Ovary (tissue), 10 donors: ENCODE measurements at places on chromosomes 1 and 21. TPM values are rescaled to one million over a fixed set of nuclear protein-coding genes. Genes with fewer than 3 reads are reported as not detected.

Gene SMIM1
- not detected for polyA plus RNA-seq

DNA sequence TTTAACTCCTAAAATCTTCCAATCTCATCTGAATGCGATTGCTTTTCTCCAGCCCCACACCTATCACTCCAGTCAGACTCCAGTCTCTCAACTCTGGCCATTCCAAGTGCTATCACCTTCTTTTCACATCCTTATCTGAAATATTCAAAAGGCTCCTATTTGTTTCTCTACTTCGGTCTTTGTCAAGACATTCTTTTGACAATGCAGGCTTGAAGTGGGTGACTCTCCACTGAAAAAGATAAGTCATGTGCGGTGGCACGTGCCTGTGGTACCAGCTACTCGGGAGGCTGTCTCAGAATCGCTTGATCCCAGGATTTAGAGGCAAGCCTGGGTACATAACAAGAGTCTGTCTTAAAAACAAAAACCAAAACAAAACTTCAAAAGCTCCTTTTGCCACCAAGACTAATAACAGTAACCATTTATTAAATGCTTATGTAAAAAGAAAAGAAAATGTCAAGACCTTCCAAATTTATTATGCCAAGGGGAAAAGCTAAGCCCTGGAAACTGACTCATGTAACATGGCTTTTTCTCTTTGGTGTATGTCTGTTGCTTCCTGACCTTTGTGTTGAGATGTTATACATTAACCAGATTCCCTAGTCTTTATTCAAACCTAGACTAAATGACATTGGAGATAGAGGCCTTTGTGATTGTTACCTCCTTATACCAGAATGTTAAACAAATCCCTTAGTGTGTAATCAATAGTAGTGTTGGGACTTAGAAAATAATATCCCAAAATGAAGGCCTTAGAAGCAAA is 3.6 kb downstream of the ALG14 start:
- no peak for DNase-seq

DNA sequence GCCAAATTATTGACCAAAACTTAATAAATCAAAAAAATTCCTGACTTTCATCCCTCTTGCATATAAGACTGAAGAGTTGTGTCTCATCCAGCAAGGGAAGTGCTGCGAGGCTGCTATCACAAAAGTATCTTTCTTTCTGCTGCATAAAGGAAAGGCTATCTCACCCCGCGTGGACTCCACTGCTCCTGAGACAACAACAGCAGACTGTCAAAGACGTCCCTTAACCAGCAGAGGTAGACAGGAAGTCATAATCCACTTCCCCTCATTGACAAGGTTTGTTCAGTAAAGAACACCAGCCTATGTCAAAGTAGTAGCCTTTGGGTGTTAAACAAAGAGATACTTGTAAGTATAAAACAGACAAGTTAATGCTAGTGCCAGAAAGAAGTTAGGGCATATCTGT is 29.4 kb downstream of the VPS26C start:
- DNase-seq, result no peak

DNA sequence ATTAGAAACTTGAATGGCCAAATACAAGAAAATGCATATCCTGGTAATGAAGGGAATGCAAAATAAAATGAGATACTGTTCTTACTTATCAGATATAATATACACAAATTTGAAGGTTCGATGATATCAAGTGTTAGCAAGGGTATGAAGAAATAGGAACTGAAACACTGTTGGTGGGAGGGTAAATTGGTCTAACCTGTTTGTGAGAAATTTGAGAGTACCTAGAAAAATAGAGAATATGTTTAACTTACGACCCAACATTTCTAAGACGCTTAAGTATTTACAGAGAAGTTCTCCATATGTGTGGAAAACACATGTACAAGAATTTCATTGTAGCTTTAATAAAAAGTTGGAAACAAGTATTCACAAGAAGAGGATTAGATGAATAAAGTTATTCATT is 25.9 kb downstream of the ATG4C start:
- no peak for DNase-seq

Gene ATP13A2
- 12.7 TPM for polyA plus RNA-seq

DNA sequence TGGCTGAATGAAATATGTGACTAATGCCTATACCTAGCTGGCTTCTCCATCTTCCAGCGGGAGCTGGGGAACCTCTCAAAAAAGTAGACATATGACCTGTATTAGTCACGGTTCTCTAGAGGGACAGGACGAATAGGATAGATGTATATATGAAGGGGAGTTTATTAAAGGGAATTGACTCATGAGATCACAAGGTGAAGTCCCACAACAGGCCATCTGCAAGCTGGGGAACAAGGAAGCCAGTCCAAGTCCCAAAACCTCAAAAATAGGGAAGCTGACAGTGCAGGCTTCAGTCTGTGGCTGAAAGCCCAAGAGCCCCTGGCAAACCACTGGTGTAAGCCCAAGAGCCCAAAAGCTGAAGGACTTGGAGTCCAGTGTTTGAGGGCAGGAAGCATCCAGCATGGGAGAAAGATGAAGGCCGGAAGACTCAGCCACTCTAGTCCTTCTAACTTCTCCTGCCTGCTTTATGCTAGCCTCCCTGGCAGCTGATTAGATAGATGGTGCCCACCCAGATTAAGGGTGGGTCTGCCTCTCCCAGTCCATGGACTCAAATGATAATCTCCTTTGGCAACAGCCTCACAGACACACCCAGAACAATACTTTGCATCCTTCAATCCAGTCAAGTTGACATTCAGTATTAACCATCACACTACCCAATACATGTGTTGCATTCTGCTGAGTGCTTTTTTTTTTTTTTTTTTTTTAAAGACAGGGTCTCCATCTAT is 19.6 kb downstream of the OLIG1 start:
- no peak for DNase-seq

Gene CGN
- 4.3 TPM for polyA plus RNA-seq

GRCh38 chr21:34189506-34189905 is 116.1 kb downstream of the MRPS6 start:
- DNase-seq, result no peak

DNA sequence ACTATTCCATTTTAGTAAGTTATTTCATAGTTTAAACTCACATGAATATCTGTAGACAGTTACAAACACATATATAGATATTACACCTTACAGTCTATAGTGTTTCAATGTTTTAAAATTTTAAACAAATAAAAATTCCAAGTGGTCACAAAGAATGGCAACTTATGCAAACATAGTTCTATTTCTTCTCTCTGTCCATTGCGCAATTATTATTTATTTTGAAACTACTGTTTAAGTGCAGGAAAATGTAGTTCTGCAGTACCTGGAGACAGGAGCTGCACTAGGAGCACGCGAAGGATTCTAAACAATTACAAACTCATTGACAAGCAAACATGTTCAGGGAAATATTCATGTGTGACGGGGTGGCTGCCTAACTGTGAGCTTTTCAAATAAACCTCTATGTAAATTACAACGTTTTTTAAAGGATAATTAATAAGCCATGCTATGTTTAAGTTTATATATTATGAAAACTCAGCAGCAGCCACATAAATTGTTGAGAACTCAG is 312.0 kb upstream of the DUSP10 start:
- no peak for DNase-seq

DNA sequence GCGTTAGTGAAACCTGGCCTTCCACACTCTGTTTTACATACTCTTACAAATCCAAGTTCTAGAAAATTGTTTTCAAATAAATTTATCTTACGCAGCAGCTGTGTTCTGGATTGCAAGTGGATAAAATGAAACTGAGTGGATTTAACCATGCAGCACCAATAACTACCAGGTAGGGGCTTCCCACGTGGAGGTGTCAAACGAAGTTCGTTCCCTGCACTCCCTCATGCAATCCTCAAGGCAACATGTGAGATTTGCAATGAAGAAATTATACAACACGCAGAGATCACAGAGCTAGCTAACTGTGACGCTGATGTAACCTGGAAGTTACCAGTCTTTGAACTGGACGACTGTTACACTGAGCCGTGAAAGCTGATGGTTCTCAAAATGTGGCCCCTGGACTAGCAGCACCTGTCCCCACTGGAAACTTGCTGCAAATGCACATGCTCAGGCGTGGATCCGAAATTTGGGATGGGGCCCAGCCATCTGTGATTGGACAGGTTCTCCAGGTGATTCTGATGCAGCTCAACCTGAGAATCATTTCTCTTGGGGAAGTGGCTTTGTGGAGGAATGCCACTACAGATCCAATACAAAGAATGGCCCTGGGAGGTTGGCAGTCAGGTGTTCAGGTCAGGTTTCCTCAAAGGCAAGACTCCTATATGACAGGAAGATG is 36.3 kb downstream of the RSPH1 start:
- DNase-seq, result no peak

Gene PGLYRP4
- polyA plus RNA-seq, result not detected

Gene USP33
- polyA plus RNA-seq, result 47.2 TPM

- no peak for DNase-seq
Observed at GRCh38 chr1:174743654-174744561, 255.8 kb upstream of the CACYBP start.
